GM19239 (cell line): ENCODE measurements at places on chromosomes 1 and 21.

DNA sequence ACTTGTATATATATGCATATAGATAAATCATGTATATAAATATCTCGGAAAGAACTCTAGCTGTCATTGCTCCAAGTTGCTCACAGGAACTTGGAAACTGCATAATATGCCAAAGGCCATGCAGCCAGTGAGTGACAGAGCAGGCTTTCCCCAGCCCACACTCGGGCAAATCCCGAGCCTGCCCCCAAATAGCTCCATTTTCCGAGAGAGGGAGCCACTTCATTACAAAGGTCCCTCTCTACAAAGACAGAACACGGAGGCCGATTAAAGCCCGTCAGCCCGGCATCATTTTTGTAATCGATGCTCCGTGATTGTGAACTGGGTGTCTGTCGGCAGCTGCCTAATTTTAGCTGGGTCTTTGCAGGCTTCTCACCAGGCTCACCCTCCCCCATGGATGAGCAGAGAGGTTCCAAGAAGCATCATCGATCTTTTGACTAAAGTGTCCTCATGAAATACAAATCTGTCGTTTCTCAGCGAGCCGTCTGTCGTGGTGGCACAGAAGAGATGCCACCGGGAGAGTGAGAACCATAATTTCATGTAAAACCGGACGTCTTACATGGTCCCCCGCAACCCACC lies 663.9 kb downstream of the PTPRU start:
- no peak for DNase-seq

GRCh38 chr1:16266411-16267118 lies 29.6 kb upstream of the CPLANE2 start:
- no peak for DNase-seq

DNA sequence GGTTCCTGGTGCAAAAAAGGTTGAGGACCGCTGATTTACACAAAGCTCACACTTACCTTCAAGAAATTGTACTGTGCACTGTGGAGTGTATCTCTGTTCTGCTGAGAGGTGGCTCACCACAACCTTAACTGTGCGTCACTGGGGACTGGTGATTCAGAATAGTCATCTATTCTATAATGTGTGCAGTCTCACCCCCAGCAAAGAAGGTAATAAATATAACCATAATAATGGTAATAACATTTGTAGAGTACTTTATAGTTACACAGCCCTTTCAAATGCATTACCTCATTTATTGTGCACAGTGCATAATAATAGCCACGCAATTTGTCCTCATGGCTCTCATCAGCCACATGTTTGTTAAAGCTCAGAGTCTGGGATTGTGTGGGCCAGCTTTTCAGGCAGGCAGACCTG lies 59.4 kb upstream of the DUSP10 start:
- DNase-seq = no peak

- no peak for DNase-seq
These were observed 196.2 kb upstream of the APP start for GRCh38 chr21:26366781-26367180.

DNA sequence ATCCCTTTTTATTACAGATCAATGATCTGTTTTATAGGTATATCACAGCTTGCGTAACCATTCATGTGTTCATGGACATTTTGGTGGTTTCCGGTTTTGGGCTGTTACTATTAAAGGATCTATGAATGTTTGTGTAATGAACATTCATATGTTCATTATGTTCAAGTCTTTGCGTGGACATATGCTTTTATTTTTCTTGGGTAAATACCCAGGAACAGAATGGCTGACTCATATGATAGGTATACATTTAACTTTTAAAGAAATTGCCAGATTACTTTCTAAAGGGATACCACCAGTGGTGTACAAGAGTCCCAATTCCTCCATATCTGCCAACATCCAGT lies 73.7 kb downstream of the SPATA46 start:
- no peak for DNase-seq

- no peak for DNase-seq
These were observed 25.8 kb upstream of the LRRN2 start for GRCh38 chr1:204711103-204711946.
